NCI-H1417 (cell line): ENCODE measurements at places on chromosomes 1 and 21.

DNA sequence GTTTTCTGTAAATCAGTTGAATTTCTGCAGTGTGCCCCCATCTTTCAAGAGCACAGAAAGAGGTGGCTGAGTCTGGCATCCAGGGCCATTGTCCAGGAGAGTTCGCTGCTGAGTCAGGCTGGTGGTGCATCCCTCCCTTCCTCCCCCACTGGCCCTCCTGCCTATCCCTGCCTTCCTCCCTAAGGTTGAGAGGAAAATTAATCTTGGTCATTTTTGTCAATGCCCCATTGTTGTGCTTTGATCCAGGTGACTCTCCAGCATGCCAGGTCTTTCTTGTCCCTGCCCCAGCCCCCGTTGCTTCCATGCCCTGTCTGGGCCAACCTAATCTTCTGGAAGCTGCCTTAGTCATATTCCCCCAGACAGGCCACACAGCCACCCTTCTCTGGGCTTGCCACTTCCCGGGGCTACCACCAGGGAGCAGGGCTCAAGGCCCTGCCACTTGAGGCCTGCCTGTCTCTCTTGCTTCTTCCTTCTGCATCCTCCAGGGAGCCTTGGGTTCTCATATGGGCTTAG lies 26.6 kb downstream of the PROK1 start:
- DNase-seq: peak; percentile 13

GRCh38 chr1:26998429-26999300 lies 5.2 kb downstream of the TRNP1 start:
- no peak for DNase-seq

GRCh38 chr1:47508702-47509431 lies 71.0 kb downstream of the FOXD2 start:
- no peak for DNase-seq

DNA sequence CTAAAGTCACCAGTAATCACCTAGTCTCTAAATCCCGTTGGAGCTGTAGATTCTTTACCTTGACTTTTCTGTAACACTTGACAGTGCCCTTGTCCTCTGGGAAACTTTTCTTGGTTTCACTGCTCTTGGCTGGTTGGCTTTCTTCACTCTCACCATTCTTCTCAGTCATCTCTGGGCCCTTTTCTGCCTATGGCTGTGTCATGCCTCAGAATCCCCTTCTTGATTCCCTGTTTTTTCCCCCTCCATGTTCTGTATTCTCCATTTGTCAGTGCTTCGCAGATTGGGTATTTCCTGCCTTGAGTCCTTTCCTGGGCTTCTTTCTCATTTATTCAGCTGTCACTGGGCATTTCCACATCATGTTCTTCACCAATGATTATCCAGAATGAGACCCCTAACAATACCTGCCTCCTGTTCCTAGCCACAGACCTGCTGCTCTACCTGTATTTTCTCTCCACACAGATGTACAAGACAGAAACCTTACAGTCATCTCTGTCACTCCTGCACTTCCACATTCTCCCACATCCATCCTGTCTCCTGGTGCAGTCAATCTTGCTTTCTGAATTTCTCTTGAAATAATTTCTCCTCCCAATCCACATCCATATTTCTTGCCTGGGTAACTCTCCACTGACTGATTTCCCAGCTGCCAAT lies 14.7 kb downstream of the UCK2 start:
- DNase-seq: no peak

DNA sequence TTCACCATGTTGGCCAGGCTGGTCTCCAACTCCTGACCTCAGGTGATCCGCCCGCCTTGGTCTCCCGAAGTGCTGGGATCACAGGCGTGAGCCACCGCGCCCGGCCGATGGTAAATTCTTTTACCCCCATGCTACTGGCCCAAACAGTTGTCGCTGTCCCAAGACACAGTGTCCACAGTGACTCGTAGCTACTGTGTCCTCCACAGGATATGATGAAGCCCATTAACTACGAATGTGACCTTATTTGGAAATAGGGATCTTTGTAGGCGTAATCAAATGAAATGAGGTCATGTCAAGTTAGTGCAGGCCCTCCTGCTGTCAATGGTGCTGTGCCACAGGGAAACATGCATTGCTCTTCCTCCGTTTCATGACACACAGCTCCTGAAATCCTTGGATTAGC lies 8.5 kb downstream of the FNDC10 start:
- DNase-seq: no peak
